ENCODE measurements at places on chromosomes 5 and 9.

DNA sequence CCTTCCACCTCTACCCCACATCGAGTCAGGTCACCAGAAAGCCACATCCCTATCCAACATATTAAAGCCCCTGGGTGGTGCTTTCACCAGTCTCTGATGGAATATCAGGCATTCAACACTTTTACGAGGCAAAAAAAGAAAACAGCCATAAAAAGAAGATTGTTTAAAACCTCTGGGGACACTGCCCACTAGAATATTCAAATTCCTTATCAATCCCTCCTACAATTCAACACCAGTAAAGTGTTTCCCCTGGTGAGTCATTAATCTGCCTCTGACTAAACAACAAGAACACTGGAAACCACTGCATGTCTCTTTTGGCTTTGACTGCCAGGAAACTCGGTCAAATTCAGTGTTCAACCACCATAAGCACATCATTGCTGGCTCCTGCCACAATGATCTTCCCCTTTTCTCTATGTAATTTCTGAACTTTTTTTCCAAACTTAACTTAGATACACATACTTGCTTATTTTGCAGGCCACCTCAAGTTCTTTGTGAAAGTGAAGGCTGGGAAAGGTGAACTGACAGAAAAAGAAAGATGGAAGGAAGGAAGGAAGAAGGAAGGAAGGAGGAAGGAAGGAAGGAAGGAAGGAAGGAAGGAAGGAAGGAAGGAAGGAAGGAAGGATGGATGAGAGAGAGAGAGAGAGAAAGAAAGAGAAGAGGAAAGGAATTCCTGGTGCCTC is 105.3 kb downstream of the PAX5 start:
- peak; percentile 35 for DNase-seq

GRCh38 chr9:132708769-132709430 is 38.6 kb downstream of the GTF3C4 start:
- DNase-seq: no peak

DNA sequence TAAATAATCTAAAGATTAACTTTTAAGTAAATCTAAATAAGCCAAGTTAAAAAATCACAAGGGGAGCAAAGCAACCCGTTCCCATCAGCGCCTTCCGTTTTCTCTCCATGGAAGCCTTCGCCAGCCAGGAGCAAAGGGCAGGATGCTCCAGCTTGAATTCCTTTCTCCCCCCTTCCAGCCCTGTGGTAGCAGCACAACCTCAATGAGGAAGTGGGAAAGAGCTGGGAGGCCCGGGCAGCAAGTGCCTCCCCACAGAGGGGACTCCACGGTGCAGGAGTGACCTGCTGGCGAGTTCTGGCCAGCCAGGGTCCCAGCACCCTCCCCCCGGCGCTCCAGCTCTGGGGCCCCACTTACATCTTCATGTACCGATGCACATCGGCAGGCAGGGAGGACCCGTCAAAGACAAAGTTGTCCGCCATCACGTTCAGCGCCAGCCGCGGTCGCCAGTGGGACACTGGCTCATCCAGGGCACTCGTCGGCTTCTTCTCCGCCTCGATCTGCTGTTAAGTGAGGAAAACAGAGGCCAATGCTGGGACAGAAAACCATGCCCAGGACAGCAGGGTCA is 6.3 kb downstream of the CLPTM1L start:
- no peak for DNase-seq

DNA sequence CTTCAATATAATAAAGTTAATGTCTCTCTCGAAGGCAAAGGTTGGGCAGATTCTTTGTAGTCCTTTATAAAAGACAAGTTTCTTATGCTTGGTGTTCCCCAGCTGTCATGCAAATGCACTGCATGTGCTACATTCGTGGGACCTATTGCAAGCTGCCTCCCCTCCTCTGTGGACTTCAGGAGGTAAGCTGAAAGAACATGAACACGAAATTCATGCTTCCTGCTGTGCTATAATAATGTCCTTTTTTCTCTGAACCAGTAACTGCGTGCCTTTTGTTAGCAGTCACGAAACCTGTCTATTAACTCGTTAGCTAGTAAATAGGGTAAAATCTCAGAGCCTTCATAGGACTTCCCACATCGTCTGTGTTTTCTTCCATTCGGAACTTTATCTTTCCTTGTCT is 363.5 kb downstream of the CDH9 start:
- DNase-seq: no peak

DNA sequence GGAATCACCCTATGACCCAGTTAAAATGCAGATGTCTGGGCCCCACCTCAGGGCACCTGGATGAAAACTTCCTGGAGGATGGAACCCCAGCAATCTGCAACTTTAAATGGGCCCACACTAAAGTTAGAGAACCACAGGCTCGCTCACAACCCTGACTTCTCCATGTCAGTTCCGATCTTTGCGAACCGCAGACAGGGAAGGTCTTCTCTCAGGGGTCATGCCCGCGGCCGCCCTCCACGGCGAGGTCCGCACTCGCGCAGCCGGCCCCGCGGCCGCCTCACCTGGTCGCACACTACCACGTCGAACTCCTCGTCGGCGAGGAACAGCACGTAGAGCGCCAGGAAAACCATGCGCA is 499 bp downstream of the ALG2 start:
- DNase-seq: no peak

GRCh38 chr5:1445689-1446601 is 705 bp upstream of the SLC6A3 start:
- DNase-seq: no peak

- no peak for DNase-seq
These were observed 23.1 kb downstream of the VCAN start for GRCh38 chr5:83494666-83495065.
